Fibroblast of skin of scalp (primary cell): ENCODE measurements at places on chromosomes 5 and 9.

GRCh38 chr9:127159949-127160610, 37.6 kb upstream of the ANGPTL2 start:
- DNase-seq, result no peak

GRCh38 chr9:5429873-5430564, 7.7 kb downstream of the PLGRKT start:
- DNase-seq, result no peak

DNA sequence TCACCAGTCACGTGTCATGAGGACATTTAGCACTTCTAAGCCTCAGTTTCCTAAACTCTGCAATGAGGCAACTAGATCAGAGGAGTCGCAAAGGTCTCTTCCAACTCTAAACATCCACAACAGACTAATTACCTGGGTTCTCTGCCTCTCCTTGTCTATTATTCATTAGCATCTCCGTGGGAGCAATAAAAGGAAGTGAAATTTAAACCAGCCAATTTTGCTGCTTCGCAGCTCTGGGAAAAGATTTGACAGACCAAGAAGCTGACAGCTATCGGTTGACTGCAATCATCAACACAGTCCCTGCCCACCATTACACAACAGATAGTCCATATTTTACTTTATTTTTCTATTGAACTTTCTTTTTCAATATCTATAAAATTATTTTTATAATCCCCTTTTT, 308.9 kb downstream of the NR2F1-AS1 start:
- DNase-seq, result no peak

GRCh38 chr9:113941526-113941925, 65.4 kb downstream of the ZNF618 start:
- DNase-seq, result no peak

DNA sequence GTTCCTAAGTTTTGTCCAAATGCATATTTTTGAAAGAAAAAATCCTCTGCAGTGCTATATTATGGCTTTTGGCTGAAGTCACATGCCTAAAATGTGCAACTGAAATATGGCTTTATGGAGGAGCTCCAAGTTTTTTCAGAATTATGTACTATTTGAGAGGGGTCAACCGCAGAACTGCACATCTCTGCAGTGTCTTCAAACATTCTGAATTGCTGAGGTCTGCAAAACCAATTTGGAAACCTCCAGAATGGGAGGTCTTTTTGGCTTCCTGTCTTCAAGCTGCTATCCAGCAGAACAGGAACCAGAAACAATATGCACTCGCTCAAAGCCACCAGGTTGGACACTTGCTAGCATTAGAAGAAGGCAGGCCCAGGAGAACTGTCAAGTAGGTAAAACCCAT, 376.0 kb upstream of the PAPPA start:
- DNase-seq, result peak; percentile 39
